ENCODE measurements at places on chromosomes 3 and 15.

DNA sequence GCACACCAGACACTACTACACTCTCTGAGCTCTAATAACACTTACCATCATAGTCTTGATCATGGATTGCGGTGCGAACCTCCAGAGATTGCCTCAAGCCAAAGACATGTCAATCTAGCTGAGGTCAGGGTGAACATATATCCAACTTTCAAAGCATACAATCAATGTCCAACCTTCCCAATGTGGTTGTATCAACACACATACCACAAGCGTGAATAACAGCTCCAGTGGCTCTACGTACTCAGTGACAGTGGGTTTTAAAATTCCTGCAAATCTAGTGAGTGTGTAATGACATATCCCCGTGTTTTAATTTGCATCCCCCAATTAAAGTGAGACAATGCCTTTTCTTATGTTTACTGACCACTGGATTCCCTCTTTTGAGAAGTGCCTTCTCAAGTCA lies 29.6 kb downstream of the SFMBT1 start:
- DNase-seq, result no peak

- no peak for DNase-seq
Observed at GRCh38 chr15:100947760-100948429, 28.7 kb downstream of the LRRK1 start.

DNA sequence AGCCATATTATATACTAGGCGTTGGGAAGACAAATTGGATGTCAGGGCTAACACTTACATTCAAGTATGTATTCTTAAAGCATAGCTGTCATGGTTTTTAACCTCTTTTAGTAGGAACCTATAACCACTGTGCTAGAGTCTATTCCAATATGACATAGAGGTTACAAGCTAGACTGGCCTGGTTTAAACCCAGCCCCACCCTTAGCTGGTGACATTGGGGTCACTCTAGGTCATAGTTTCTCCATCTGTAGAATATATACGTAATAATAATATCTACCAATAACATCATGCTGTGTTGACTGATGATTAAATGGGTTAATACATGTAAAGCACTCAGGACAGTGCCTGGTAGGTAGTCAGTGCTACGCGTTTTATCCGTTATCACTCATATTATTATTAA lies 16.7 kb downstream of the NRROS start:
- DNase-seq, result no peak

DNA sequence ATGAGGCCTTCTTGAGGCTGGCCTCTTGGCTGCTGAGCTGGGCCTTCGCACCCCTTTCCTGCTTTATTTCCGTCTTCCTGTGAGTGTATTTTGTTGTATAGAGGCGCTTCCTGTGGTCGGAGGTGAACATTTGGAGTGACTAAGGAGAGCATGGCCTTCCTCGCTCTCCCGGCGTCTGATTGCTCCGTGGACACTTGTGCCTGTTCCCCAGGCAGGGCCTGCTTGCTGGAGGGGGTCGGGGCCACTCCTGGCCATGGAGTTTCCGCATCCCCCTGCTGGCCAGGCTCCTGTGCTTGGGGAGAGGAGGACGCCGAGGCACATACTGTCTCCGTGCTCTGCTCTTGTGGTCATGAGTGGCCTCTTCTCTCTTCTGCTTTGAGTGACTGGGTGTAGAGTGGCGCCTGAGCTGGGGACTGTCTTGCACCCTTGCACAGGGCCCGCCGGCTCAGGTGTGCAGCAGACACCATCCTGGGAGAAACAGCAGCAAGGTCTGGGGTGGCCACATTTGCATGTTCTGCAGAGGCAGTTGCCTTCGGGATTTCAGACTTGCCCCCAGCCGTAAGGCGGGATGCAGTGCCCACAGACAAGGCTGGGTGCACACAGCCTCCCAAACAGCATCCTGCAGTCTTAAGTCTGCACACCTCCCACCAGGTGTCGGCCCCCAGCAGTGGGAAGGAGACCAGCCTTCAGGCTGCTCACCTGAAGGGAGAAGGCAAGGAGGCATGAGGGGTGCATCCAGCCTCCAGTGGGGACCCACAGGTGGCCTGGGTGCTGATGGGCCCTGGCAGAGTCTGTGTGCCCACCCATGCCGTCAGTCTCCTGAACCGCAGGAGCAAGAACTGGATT lies 16.4 kb downstream of the KLF13 start:
- DNase-seq, result no peak

GRCh38 chr15:47405365-47406162 lies 311.7 kb upstream of the SEMA6D start:
- DNase-seq, result no peak

DNA sequence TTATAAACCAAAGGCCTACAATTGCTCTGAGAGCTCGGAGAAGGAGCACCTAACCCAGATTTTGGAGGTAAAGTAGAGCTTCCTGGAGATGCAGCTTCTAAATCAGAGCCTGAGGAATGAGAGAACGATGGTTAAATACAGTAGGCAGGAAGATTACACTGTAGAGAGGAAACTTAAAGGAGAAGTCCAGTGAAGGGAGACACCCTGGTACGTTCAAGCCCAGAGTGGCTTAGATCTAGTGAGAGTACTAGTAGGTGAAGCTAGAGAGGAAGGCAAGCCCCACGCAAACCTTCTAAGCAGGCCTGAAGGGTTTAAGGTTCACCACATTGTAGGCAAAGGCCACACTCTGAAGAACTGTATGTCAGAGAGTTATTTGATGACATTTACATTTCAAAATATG lies 33.4 kb downstream of the SLC49A4 start:
- DNase-seq, result no peak

- DNase-seq, result no peak
Observed at GRCh38 chr3:184748219-184749135, 36.6 kb upstream of the MAGEF1 start.

GRCh38 chr3:129343643-129344360 lies 65.1 kb downstream of the HMCES start:
- peak; percentile 4 for DNase-seq

GRCh38 chr3:136332302-136332701 lies 82.2 kb downstream of the PCCB start:
- no peak for DNase-seq

GRCh38 chr3:100993309-100993708 lies at the start of gene ABI3BP:
Gene ABI3BP, minus strand, starts transcription at chr3:100993421. Its CDS starts 37 bp downstream, at chr3:100993384.
- DNase-seq, result no peak
